ENCODE measurements at places on chromosomes 11 and 22.
A peak's percentile ranks its signal among the peaks of the same experiment; 100 is the strongest.

- no peak for DNase-seq
These were observed 231.4 kb downstream of the BLID start for GRCh38 chr11:121884626-121885025.

DNA sequence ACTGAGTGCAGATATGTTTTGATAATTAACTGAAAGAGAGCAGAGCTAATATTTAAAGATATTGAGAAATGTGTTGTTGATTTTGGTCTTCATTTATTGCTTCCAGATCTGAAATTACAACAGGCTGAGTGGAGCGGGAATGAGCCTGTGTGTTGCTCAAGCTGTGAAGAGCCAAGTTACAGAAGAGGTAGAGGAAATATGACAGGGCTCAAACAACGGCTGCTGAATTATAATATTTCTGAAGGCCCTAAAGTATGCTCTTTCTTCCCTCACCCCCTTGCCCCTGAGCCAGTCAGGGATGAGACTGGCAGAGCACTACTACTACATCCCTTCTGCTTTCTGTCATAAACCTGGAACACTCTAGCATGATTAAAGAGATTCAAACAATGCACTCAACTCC lies 115.6 kb downstream of the FANCF start:
- no peak for DNase-seq

DNA sequence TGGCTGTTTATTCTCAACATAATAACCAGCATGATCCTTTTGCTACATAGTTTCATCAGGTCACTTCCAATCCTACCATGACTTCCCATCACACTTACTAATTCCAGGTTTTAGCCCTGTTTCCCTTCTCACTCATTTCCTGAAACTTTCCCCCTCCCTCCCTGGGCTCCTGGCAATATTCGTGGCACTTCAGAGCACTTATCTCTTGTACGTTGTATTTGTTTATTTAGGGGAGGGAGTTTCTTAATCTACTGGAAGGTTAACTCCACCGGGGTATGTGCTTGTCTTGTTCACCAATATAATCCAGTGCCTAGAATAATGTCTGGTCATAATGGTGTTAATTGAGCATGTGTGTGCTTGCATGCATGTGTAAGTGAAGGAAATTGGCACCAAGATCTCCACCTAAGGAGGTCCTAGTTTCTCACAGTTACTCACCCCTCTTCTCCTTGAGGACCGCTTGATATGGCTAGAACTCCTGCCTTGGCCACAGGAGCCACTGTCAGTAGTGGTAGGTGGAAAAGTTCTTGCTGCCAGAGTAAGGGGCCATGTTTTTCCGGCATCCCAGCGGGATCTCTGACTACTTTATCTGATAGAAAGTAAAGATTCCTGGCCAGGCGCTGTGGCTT lies 11.7 kb downstream of the EIF3L start:
- no peak for DNase-seq

DNA sequence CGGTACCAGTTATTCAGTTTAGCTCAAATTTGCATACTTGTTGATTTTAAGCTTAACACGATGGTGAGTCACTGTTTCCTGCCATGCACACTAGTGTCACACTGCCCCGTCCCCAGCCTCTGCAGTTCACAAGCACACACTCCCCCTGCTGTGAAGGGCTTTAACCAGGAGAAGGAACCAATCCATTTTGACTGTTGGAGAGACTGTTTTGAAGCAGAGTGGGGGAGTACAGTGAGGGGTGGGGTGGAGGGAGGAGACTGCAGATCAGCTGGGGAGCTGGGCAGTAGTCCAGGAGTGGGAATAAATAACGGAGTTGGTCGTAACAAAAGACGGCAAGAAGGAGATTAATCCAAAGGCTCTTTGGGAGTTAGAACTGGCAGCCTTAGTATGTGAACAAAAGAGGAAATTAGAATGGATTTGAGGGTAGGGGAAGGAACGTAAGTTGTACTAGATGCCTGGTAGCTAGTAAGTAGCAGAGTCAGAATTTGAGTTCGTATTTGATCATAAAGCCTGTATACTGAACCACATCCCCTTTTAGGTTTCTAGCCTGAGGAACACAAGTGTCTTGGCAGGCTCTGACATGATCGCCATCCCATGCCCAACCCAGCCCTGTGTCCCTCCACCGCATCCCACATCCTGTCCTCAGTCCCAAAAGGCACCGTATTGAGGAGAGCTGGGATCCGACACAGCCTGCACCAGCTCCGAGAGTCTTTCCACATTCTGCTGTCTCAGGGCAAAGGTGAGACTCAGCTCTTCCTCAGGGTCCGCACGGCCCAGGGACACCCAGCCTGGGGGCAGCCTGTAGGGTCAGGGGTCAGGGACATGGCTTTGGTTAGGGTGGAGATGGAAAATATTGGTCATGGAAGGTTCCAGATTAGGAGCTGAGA lies 862 bp downstream of the TPP1 start:
- DNase-seq, result no peak

DNA sequence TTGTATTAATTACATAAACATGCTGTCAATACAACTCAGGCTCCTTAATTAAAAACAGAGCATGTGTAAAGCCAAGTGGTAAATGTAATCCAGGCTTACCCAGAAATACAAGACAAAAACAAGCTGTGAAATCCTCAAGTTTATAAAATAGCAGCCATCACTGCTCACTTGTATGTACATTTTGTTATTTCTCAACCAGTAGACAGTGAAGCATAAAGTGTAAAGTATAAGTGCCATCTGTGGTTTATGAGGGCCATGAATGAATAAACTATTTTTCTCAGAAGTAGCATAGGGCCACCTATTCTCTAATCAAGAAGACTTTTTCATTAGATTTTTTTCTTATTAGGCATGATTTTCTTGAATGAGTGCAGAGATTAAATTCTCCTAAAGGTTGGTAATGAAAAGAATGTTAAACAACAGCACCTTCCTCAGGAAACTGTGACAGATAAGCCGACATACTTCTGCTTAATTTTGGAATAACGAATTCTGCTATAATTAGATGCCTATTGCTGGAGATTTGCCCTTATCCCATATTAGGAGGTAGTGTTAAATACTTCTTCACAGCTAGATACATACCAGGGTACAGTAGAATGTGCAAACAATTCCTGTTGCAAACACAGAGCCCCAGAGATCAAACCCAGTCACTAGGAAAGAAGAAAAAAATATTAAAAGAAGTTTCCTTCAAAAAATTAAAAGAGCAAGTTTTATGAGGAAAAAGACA lies 13.0 kb downstream of the SLC5A12 start:
- no peak for DNase-seq

DNA sequence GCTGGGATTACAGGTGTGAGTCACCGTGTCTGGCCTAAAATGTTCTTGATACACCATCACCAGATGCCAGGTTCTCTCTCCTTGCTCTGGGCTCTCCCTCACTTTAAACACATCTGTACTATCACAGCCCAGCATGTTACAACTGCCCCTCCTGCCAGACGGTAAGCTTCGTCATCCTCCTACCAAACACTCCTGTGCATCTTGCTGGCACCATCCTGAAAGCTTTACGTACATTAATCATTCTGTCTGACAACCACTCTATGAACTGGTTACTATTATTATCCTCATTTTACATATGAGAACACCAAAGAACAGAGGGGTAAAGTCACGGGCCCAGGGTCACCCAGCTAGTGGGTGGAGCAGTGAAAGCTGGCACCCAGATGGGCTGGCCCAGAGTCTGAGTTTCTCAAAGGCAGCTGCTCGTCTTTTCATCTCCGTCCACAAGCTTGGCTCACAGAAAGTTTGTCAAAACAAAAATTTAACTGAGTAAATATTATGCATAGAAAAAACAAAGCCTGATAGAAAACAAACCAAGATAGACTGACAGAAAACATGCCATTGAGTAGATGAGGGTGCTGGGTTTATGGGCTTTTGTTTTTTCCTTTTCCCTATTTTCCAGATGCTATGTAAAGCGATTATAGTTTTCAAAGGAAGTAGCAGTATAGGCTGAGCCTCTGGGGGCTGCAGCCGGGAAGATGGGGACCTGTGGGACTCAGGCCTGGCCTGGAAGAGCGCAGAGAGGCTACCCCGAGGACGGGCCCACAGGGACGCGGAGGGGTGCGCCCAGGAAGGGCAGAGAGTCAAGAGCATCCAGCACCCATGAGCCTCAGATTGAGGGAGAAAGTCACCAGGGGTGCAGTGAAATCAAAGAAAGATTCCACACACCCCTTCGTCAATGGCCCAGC lies 9.5 kb downstream of the PLA2G6 start:
- DNase-seq, result no peak

DNA sequence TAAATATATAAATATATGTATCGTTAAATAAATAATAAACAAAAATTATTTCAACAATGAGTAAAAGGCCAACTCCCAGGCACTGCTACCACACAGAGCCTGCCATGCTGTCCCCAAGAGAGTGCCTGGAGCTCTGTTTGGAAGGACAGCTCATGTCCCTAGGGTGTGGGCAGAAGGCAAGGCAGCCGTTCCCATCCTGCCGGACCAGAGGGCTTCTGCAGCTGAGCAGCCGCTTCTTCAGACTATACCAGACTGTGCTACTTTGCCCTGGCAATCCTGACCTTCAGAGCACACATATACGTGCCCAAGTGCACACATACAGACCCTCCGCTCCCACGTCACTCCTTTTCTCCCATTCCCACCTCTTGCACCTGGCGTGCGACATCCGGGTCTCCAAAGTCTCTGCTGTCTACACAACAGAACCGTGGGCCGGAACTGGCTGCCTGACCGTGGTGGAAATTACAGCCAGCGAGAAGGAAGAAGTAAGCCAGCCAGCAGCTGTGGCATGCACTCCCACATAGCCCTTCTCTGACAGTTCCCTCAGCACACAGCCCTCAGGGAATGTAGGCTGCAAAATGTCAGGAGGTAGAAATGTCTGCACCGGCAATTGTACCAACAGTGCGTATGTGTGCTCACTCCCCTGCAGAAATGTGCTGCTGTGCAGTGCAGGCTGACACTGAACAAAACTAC lies 24.0 kb downstream of the PAX6 start:
- peak; percentile 50 for DNase-seq

- no peak for DNase-seq
These were observed 51.7 kb downstream of the BARX2 start for GRCh38 chr11:129427376-129427775.

GRCh38 chr11:128473636-128474035 lies 113.7 kb downstream of the ETS1 start:
- DNase-seq, result no peak

- no peak for DNase-seq
These were observed 161.7 kb downstream of the ATG16L2 start for GRCh38 chr11:72975778-72976521.

GRCh38 chr11:34916843-34917770 lies 689 bp downstream of the PDHX start:
- no peak for DNase-seq

DNA sequence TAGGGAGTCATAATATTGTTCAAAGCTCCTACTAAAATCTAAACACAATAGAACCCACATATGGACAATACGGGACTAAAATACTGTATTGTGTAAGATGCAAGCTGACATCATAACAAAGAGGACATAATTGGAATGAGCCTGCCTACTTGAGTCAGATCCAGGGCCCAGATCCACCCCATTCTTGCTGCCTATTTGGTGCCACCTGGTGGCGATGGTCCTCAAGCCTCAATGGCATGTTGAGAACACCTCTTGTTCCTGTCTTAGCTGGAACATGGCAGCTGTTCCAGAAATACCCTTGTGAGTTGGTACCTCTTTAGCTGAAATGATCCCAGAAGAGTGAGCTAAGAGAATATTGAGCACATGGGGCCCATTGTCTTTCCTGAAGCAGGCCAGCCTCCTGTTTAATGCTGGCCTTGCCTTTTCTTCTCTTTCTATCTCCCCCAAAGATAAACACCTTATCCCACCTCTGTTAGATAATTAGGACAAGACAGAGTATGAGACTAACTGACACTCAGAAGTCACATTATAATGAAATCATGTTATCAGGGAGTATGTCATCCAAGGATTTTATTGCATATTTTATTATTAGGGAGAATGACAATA lies 680.9 kb upstream of the ANO5 start:
- peak; percentile 76 for DNase-seq

DNA sequence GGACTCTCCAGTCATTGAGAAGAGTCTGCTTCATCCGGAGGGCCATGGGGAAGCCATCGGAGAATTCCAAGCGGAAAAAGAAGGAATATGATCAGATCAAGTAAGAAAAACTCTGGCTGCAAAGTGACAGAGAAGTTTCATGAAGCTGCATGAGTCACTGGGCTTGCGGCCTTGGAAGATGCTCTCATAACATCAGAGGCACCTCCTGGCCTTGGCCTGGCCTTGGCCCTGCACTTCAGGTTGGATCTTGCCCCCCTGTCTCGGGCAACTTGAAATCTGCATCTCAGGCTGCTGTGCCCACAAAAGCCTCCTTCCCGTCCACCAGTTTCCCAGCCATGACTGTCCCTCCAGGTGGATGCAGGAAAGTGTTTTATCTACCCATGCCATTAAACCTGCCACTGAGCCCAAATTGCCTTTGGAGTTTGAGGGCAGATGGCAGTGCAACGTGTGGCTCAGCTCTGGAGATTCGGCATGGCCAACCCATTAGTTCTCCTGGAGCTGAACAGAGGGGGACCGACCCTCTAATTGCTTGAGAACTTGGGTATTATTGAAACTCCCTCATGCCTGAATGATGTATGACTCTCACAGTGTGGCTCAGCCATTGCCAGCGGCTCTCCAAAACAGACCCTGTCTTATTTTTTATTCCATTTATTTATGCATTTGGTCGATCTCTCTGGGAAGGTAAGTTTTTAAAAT lies 66.7 kb downstream of the SEZ6L start:
- DNase-seq, result no peak

GRCh38 chr11:111445586-111445985 lies 66.5 kb upstream of the POU2AF1 start:
- no peak for DNase-seq

DNA sequence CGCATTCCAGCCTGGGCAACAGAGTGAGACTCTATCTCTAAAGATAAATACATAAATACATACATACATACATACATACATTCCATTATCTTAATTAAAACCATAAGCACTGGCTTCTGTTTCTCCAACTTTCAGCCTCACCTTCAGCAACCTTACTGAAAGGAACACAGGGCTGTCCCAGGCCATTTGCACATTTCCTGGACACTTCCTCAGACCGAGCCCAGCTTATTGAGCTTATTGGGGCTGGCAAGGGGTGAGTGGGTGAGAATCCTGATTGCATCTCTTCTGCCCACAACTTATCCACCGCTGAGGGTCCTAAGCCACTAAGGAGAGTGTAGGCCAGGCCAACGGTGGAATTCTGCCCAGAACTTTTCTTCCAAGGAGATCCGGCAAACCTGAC lies 16.5 kb upstream of the LRP5 start:
- DNase-seq, result no peak

DNA sequence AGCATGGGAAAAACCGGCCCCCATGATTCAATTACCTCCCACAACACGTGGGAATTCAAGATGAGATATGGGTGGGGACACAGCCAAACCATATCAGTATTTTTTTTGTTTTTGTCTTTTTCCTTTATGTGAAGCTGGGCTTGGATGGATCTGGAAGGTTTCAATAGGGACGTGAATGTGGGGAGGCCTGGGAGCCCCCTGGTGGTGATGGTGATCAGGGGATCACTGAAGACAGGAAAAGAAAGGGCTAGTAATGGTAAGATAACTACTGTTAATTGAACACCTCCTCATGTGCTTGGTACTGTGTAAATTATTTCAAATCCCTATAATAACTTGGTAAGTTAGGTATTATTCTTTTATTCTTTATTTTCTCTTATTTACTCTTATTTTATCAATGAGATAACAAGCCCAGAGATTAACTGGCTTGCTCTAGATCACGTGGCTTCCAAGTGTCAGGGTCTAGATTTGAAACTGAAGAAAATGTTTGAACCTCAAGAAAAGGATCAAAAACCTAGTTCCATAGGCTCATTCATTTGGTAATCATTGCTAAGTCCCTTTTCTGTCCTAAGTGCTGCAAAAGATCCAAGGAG lies 364.2 kb downstream of the TENM4 start:
- DNase-seq, result no peak
